ENCODE measurements at places on chromosomes 12 and 14.

DNA sequence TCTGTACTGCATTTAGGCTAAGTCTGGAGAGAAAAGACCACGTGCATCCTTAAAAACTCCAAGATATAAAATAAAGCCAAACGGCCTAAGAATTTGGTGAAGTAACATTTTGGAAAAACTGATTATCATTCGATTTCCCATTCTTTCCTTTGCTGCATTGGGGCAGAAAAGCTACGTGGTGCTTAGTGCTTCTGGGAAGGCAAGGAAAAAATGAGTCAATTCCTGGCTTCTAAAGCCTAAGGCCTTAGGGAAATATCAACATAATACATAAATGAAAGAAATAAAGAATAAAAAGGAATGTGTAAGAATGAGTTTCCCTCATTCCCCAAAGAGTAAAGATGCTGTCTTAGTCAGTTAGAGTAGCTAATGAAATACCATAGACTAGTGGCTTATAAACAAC is 520.5 kb downstream of the GLT1D1 start:
- no peak for DNase-seq

DNA sequence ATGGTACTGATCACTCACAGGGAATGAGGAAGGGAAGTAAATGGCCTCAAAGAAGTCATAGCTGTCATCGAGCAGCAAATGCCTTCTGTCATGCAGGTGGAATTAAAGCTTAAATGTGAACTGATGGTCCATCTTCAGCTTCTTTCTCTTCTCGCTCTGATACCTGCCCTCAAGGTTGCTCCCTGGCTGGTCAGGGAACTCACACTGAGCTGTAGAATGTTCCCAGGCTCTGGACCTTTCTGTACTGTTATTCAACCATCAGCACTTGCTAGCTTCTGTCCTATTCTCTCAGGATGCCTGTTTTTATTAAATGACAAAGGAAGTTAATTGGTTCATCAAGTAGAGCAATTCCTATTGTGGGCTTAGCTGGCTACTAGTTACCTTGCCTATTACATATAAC is 463.8 kb downstream of the APAF1 start:
- no peak for DNase-seq

DNA sequence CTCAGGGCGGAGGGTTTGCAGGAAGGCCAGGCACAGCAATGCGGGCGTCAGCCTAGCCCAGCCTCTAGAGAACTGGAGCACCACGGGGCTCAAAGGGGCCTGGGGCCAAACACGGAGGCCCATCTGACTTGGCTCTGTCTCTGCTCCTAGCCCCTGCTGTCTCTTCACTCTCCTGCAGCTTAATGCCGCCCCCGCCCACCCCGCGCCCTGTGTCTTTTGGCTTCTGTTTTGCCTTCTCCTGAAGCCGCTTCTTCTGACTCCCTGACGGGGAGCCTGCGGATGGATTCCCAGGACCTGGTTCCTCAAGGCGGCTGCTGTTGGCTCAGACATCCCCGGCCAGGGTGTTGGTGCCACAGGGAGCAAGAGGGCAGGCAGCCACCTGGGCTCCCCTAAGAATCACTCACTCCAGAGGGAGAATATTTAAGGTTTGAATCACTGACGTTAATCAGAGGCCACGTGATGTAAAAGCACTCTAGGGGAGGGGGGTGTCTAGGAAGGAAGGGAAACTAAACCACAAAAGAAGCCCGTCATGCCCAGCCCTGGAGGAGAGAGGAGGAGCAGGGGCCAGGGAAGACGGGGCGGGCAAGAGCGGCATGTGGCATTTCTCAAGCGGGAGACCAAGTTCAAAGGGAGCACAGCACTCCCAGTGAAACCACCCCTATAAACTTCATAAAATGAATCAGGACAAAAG is 36.9 kb upstream of the PRMT8 start:
- DNase-seq = peak; percentile 13

DNA sequence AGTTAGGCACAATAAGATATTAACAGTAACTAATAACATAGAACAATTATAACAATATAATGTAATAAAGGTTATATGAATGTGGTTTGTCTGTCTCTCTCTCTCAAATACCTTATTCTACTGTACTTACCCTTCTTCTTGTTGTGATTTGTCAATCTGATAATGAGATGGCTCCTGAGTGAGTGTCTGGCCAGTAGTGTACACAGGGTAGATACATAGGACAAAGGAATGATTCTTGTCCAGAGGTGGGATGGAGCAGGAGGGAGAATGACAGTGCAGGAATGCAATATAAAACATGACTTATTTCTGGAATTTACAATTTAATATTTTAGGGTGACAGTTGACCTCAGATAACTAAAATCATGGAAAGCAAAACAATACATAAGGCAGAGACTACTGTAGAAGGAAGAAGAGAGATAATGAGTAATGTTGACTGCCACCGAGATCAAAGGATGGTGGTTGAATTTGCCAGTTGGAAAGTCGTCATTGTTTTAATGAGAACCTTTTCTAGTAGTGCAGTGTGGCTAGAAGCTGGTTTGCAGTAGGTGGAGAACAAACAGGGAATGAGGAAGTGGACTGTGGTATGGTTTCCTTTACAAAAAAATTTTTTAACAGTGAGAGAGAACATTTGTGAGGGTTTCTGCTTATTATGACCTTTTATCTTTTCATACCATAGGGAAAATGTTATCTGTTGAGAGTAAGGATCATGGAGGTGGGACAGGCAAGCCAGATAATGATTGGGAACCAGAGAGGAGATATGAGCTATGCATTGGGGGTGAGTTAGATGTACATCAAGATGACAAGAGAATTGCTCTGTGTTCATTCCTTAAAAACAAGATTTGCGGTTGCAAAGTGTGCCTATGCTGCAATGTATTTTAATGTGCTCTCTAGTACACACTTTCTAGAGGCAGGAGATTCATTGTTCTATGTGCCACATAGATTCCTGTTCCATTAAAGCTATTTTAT is 458.3 kb downstream of the BTG1 start:
- DNase-seq = no peak

GRCh38 chr14:51147183-51147582 is 52.3 kb upstream of the TRIM9 start:
- no peak for DNase-seq

DNA sequence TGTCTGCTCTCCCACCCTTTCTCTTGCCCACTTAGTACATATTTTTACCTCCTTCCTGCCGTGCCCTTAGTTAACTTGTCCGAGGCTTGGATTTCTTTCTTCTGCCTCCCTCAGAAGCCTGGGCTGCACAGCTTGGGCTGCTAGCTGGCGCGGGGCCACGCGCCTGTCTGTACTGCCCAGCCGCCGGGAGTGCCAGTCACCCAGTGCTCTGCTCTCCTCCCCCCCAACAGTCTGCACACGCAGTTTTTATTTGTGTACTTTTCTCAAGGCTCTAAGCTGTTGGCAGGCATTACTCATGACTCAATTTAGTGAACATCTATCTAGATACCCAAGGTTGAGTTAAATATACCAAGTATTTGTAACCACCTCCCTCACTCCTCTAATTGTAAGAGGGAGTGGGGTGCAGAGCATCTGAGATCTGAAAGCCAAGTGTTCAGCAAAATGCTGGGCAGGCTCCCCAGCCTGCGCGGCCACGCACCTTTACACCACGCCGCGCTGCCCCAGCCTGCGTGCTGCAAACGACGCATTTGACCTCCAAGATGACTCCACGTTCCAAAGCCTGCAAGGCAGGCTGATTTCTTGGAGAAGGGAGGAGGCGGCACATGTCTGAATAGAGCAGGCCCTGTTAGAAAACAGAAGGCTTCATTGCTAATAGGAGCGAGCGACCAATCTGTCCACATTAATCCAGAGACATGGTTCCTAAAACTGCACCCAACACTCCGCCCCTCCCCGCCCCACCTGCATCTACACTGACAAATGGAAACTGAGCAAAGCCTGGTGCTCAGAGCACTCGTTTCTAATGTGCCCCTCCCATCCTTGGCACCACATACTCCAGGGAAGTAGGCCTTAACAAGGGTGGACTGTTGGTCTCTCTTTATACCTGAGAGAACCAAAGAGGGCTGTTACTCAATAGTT is 18.2 kb upstream of the CACNA2D4 start:
- peak; percentile 35 for DNase-seq

GRCh38 chr12:70571705-70572268 is 65.4 kb downstream of the PTPRB start:
- no peak for DNase-seq

- DNase-seq = no peak
These were observed 202.1 kb downstream of the SEC23A start for GRCh38 chr14:38900887-38901286.

GRCh38 chr14:105117710-105118385 is 50.7 kb downstream of the JAG2 start:
- no peak for DNase-seq

DNA sequence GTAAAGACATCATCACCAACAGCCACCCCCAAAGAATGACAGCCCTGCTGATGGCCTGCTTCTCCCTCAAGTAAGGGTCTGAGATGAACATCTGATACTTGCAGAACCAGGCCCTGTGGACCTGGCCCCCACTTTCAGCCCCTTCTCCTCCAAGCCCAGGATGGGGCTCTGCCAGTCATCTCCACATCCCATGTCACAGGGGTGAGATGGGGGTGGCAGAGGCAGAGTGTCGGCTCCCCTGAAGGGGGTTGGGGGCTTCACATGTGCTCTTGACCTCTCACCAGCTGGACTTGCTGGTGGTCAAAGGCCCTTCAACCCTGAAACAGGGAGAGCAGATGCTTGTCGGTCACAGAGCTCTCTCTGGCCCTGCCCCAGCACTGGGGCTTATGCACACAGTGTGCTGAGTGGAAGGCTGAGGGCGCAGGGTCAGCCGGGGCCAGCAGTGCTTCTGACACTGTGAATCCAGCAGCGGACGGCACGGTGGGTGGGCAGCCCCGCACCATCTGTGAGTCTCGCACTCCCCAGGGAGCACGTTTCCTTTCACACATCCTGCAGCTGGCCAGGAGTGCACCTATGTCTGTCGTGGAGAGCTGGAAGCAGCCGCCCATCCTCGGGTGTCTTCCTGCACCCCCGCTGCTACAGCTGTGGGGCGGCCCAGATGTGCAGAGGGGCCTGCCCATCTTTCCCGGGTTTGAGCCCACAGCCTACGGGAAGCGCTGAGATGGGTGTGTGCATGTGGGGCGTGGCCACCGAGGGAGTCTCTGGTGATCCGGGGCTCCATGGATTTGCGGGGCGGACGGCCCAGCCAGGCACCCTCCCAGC is 94.3 kb downstream of the ADGRD1 start:
- no peak for DNase-seq

DNA sequence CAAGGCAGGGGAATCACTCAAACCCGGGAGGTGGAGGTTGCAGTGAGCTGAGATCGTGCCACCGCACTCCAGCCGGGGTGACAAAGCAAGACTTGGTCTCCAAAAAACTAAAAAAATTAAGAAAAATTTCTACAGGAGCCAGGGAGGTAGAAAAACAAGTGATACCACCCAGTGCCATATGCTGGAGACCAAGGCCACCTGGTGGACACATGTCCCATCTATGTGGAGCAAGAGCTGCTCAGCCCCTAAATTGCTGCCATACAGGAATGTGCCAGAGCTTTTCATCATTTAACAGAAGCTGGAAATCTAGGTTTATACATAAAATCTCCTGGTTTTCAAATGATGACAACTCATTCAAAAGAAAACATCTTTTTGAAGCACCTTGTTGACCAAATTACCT is 61.4 kb upstream of the ELK3 start:
- DNase-seq = no peak

DNA sequence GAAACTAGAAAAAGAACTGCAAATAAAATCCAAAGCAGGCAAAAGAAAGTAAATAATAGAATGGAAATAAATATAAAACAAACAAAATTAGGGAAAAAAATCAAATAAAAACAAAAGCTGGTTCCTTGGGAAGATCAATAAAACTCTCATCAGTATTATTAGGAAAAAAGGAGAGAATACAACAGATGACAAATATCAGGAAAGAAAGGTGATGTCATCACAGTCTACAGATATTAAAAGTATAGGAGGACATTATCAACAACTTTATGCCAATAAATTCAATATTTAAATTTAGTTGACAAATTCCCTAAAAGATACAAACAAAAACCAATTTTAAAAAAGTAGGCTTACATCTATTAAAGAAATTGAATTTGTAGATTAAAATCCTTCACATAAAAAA is 107.4 kb upstream of the FOXN3 start:
- no peak for DNase-seq

DNA sequence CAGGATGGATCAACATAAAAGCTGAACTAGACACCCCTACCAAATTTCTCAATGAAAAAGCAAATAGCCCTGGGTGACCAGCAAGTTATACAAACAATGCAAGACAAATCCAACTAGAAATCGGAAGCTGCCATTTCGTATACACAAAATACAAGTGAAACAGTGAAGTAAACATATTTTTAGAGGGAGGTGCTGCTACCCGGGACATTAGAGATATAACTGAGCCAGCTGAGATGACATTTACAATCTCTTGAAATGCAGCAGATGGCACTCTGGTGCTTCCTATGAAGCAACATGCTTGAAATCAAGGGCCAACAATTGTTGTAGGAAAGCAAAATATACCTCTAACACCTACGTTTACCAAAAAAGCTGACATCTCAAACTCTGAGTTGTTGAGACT is 25.5 kb downstream of the BDKRB1 start:
- no peak for DNase-seq

GRCh38 chr12:27460471-27460978 is 14.0 kb downstream of the SMCO2 start:
- DNase-seq = no peak

DNA sequence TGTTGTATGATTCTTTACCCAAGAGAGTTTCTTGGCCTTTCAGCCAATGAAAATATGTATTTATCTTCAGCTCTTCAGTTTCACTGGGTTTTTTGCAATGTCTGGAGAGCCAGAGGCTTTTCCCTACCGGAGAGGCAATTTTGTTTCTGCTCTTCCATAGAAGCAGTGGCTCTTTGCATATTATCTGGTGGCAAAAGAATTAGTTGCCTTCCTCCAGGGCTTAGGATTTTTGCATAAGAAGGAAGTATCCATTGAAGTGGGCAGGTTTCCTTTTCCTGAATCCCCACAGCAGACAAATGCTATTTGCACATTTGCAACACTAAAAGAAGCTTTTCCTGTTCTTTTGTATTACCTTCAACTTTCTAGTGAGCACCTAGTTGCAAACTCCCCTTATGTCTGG is 75.2 kb downstream of the NTS start:
- DNase-seq = no peak

- DNase-seq = no peak
These were observed 178.4 kb downstream of the ITPR2 start for GRCh38 chr12:26654623-26655022.

GRCh38 chr14:81716953-81717352 is 183.3 kb upstream of the SEL1L start:
- no peak for DNase-seq

Measured in non-pigmented ciliary epithelial cell (primary cell).